IPS DF 6.9 (cell line): ENCODE measurements at places on chromosomes 16 and 17.

DNA sequence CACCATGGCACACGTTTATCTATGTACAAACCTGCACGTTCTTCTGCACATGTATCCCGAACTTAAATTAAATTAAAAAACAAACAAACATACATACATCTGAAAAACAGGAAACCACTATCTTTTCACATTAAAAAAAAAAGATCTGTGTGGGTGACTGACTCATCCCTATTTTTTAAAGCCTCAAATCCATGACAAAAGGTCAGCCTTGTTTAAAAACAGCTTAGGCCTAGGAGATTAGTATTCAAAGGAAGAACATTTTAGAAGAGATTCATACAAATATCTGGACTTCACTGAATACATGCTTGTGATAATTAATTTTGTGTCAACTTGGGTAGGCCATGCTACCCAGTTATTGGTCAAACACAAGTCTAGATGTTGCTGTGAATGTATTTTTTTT, 4.7 kb upstream of the PRKAR1A start:
- no peak for DNase-seq

DNA sequence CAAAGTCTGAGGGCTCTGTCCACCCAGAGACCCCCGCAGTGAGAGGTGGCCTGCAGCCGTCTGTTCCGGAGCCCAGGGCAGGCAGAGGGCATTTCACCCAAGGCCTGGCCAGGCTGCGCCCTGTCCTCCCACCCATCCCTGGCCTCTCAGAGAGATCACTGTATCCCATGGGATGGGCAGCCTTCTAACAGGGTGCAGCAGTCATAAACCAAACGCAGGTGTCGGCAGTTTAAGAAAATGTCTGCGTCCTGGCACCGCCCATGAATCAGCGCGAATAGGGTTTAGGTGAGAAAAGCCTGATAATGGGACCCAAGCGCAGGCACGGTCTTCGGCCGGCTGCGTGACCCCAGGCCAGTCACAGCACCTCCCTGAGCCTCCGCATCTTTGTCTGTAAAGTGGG, 5.4 kb downstream of the CYBA start:
- DNase-seq, result no peak

GRCh38 chr17:8289103-8289397, 580 bp downstream of the RANGRF start:
- no peak for DNase-seq

DNA sequence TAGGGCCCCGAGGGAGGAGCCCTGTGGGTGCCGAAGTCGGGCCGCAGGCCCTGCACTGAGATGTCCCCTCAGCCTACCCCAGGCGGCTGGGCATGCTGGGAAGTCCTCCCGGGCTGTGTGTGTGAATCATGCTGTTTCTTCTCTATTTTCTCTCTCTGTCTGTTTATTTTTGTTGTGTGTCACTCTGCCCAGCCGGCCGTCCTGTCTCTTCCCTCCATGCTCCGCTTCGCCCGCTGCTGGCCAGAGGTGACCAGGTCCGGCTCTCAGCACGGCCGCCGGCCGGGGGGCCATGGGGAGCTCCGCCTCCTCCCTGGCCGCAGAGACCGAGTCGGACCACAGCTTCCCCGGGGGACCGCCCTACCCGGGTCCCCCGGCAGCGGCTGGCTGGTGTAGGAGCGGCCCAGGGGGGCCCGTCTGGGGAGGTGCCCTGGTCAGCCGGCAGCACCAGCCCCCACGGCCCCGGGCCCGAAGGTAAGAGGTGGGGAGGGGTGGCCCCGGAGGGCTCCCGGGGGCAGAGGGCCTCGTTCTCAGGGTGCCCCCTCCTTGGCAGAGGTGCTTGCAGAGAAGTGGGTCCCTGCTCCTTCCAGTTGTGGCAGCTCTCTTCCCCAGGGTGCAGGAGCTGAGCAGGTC, 12.5 kb downstream of the CAPN15 start:
- DNase-seq, result no peak

DNA sequence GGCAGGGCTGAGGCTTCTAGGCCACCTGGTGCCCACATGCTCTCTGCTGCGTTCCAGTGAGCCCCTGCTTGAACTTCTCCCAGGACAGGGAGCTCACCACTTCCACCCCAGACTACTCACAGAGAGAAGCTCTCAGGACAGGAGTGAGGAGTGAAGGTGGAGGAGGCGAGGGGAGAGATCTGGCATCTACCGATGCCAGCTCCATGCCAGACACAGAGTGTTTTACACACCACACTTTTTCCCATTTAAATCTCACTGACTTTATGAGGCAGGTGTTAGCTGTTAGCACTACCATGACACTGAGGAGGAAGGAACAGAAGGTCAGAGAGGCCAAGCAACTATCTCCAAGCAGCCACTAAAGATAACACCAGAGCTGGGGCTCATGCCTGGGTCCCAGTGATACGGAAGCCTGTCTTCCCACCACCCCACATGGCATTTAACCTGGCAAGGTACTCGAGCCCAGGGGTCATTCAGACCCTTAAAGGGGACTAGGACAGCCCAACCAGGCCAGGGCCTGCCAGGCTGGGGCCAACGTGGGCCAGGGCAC, 6.8 kb downstream of the FAM83G start:
- no peak for DNase-seq

- DNase-seq, result no peak
These were observed 369.2 kb downstream of the CDH13 start for GRCh38 chr16:82995924-82996441.

DNA sequence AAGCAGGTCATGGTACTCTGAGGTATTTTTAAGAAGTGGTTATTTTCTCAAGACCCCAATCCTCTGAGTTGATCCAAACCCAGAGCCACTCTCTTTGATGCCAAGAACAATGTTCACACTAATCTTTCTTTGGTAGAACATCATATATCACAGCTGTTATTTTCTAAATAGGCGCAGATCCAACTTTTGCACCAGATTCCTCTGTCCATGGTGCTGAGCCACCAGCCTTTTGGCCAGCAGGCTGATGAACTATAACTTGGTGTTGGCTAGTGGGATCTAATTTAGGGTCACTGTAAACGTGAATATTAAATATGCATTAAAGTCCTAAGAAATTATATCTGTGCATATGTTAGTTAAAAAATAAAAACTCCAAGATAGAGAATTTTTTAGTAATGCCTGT, 7.0 kb upstream of the ZKSCAN2 start:
- no peak for DNase-seq

DNA sequence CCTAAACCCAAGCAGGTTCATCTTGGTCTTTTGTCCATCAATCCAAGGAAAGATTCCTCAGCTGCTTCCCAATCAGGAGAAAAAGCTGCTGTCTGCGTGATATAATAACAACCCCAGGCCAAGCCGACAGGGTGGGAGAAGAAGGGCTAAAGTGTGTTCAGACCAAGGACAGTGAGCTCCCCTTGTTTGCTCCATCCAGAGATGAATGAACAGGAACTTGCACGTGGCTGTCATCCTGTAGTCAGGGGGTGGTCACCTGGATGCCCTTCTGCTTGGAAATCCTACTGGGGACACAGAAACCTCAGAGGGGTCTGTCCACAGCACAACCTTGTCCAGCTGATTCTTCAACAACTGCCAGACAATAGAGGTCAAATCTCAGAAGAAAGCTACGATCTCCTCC, 414.5 kb downstream of the SOX9 start:
- DNase-seq, result no peak

GRCh38 chr16:8564934-8565345, 25.4 kb downstream of the TMEM114 start:
- DNase-seq, result no peak

- peak; percentile 47 for DNase-seq
These were observed 55.5 kb downstream of the SYT17 start for GRCh38 chr16:19223235-19224170.

DNA sequence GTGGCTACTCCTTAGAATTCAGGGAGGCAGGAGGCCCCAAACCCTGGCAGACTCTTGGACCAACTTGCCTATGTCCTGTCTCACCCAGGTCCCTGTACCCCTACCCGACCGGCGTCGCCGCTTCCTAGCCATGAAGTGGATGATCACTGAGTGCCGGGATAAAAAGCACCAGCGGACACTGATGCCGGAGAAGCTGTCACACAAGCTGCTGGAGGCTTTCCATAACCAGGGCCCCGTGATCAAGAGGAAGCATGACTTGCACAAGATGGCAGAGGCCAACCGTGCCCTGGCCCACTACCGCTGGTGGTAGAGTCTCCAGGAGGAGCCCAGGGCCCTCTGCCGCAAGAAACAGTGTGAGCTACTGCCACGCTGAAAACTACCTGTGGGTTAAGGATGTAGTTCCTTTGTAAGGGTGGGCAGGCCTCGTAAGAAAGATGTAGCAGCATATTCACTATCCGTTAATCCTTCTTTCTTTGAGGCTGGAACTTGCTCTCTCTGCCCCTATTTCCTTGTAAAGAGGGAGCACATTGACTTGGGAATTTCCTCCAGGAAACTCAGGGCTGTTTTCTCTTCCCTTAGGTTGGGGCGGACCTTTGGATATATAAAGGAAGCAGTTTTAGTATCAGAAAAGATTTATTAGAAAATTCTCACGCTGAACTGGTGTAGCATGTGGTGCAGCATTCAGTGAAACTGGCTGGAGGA, 4.1 kb downstream of the MRPS7 start:
- no peak for DNase-seq

GRCh38 chr17:50072130-50072529, 16.2 kb downstream of the ITGA3 start:
- no peak for DNase-seq

GRCh38 chr16:24580665-24581064, 41.3 kb downstream of the RBBP6 start:
- no peak for DNase-seq

GRCh38 chr17:44589316-44590071, 32.2 kb downstream of the FZD2 start:
- DNase-seq, result no peak

DNA sequence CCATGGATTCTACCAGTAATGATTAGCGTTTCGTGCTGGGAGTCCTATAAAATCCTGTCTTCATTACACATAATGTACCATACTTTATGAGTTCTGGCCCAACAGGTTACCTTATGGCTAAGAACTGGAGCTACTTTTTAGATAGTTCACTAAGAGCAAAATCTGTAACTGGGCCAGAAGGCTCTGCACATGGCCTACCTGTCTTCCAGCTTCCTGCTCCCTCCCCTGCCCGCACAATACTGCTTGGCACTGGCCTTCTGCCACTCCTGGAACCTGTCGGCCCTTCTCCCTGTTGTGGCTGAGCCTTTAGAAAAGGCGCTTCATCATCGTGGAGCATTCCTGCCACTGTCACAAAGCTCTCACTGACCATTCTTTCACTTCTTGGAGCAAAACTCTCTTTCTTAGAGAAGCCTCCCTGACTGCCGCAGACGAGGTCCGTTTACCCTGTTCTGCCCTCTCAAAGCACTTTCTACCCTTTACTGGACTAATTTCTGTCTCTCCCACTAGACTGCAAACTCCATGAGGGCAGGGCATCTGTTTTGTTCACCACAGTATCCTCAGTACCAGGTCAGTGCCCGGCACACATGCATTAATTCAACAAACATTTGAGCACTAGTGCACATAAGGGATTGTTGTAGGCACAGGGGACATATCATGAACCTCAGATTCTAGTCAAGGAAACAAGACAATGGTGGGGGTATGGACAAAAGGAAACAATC, 116.5 kb downstream of the PARN start:
- DNase-seq, result no peak

GRCh38 chr17:78559749-78560368, 17.3 kb downstream of the DNAH17 start:
- no peak for DNase-seq

DNA sequence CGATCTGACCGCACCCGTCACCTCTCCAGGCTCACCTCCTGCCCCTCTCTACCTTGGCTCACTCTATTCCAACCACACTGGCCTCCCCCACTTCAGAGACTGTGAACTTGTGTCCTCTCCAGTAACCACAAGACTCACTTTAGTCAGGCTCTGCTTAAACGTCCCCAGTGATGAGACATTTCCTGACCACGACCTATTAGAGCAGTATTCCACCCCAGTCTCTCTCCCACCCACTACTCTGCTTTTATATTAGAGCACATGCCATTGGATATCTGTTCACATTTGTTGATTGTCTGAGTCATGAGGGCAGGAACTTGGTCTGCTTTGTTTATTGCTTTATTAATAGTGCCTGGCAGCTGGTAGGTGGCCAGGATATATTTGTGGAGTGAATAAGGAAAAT, 20.1 kb downstream of the COX11 start:
- no peak for DNase-seq

DNA sequence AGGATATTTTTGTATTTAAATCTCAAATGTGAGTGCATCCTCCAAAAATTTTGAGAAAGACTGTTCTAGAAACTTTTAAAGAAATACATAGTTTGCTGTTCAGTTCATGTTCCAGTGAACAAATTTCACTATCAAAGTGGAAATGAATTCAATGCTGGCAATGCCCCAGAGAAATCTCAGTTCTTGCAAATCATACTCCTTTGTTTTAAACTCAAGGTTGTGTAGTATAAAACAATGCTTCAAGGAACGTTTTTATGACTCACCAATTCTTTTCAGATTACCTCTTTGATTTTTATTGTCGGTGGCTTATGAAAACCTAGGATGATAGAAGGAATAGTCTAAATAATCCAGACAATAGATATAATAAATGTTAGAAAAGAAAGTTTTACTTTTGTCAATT, 17.6 kb downstream of the LPCAT2 start:
- no peak for DNase-seq

DNA sequence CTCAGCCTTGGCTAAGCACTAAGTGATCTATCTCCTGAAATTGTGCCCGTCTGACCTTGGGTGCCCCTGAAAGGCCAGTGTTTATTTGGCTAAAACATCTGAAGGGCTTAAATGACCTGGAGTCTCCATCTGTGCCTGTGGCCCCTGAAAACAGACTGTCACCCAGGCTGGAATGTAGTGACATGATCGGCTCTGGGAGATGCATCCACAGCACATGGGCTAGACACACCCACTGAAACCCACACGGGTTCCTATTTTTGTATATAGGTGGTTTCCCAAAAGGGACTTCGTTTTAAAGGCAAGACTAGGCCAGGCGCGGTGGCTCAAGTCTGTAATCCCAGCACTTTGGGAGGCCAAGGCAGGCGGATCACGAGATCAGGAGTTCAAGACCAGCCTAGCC, 13.5 kb downstream of the CEP295NL start:
- DNase-seq, result no peak

- DNase-seq, result peak; percentile 97
These were observed 50.9 kb upstream of the CLEC3A start for GRCh38 chr16:77971306-77972061.

GRCh38 chr17:70086516-70086915, 11.5 kb downstream of the KCNJ16 start:
- DNase-seq, result no peak

DNA sequence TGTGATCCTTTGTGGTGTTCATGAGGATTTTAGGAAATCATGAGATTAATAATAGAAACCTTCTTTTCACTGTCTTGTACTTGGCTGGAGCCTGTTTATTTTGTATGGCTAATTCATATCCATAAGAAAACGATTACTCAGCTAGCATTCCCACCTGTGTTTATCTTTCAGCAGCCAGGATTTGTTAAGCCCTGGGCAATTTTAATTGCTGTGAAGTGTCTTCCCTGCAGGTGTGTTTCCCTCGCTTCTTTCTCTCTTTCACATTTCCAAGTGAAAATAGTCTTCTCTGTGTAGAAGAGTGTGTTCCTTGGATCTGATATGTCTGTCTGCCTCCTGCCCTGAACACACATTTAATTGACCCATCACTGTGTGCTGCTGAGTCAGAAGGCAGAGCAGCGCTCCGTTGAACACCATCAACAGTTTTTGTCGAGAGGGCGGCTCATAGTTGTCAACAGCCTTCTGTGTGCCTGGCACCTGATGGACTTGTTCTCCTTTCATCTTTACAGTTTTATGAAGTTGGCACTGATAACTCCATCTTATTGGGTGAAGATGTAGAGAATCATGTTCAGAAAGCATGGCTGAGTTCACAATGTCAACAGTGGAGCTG, 83.2 kb downstream of the SPECC1 start:
- no peak for DNase-seq
